ENCODE measurements at places on chromosomes 2 and 18. TPM values are rescaled to one million over a fixed set of nuclear protein-coding genes. Genes with fewer than 3 reads are reported as not detected.

DNA sequence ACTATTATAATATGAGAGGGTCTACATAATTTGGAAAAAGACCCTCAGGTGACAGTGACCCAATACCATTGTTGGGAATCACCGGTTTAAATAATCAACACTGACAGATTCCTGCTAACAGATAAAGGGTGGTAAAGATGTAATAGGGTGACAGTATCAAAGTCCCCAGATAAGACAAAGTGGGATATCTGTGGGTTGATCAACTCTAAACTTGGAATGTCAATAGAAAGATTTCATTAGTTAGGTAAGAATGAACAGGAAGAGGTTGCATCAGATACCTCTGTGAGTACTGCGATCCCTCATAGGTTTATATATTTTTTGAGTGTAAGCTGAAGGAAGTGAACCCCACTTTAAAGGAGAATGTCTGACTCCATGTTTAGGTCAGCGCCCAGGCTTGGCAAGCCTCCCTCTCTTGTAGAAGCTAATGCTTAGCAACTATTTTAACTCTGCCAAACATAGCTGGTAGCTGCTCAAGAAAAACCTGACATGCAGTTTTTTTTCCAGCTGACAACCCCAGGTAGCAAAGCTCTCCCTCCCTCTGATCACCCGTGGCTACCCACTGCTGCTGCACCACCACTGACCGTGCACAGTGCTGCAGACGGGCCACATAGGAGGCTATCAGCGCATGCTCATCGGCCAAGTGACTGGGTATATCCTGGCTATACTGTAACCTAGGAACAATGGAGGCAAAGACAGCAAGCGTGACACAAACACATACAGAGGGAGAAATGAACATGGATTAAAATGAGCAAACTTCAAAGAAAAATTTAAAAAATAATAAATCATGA lies 113.3 kb upstream of the DNMT3A start:
- H3K36me3 ChIP-seq: no peaks in the 10 kb centered on the region
- H3K27ac ChIP-seq: no peak overlapping the region
- H3K4me3 ChIP-seq: no peak overlapping the region

GRCh38 chr2:239697399-239698164 lies 296.8 kb upstream of the HDAC4 start:
- H3K4me3 ChIP-seq: no peak overlapping the region
- H3K27me3 ChIP-seq: no peaks in the 10 kb centered on the region

DNA sequence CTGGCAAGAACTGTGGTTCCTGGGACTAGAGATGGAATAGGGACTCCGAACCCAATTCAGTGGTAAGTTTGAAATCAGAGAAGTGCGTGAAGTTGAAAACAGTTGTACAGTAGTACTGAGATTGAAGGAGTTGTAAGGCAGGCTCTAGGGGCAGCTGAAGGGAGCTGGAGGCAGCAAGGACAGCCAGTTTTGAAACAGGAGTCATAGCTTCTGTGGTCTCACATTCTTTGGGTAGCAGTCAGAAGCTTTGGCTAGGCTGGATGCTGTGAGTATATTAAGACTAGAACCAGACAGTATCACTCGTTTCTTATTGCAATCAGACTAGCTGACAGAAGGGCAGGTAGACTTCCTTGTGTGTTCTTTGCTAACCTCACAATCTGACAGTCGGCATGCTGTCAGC lies 64.5 kb upstream of the ADAM23 start:
- DNase-seq: no peak
- no peak overlapping the region for H3K4me3 ChIP-seq
- no peaks in the 10 kb centered on the region for H3K27me3 ChIP-seq

- no peak overlapping the region for H3K27ac ChIP-seq
- H3K27me3 ChIP-seq: no peaks in the 10 kb centered on the region
- DNase-seq: no peak
- no peak overlapping the region for H3K4me3 ChIP-seq
- H3K4me1 ChIP-seq: peaks cover 2% of the 10 kb centered on the region
Measured at GRCh38 chr18:8252371-8252770, 356.9 kb upstream of the RAB12 start.

DNA sequence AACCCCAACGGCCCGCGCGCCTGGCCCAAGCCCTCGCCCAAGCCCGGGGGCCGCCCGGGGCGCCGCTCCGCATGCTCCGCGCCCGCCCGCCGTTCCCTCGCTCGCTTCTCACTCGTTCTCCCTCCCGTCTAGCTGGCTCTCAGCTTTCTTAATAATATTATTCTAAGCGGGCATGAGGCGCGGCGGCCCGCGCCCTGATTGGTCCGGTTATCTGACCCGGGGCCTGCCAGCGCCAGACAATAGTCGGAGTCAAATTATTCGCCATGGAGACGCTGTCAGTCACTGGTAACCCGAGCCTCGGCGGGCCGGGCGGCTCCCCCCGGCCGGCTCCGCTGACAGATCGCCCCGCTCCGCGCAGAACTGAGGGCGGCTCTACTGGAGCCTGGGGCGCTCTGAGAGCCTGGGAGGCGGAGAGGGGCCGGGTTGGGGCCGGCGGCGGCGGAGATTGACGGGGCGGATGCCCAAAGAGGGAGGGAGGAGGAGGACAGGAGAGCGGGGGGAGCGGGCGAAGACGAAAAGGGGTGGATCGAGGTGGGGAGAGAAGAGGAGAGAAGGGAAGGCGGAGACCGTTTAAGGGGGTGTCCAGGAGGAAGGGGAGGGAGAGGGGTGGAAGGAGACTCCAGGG lies at the start of gene SIX2:
Gene SIX2 (minus strand): TSS at position 150 of the 625 bp plus-strand sequence. CDS start 342 bp downstream, outside the sequence.
- peak within 1 kb of the TSS; percentile 86 for H3K27ac ChIP-seq
- H3K4me3 ChIP-seq: peak within 1 kb of the TSS; percentile 54
- H3K27me3 ChIP-seq: peaks cover 96% of the 10 kb centered on the region
- peak; percentile 80 for DNase-seq

DNA sequence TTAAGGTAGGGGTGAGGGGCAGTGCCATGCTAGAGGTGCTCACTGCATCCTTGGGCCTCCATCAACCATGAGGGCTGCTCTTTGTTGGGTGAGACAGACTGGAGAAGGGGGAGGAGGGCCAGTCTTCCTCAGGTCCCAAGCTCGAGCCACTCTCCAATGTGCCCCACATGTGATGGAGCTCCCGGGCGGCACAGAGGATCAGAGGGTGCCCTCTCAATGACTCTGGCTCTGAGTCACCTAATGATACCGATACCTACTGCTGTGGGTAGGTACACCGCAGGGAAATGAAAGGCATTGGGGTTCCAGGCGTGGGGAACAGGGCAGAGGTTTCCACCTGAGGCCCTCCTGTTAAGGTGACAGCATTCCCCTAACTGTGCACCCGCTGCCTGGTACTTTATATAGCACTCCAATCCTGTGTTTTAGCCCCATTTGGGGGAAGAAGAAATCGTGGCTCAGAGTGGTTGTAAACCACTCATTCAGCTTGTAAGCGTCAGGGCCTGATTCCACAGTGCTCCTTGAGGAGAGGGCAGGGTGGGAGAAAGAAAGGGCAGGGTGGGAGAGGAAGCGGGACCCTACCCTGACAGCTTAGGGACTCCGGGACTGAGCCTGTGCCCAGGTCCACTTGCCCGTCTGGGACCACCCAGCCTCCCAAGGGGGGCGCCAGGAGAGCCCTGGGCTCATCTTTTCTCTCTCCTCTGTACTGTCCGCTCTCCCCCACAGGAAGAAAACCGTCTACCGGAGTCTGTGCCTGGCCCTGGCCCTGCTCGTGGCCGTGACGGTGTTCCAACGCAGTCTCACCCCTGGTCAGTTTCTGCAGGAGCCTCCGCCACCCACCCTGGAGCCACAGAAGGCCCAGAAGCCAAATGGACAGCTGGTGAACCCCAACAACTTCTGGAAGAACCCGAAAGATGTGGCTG lies 1.8 kb downstream of the B3GNT7 start:
- no peak for DNase-seq
- no peak overlapping the region for H3K4me3 ChIP-seq
- H3K27me3 ChIP-seq: peaks cover 26% of the 10 kb centered on the region
- no peaks in the 10 kb centered on the region for H3K36me3 ChIP-seq
- peaks cover 39% of the 10 kb centered on the region for H3K4me1 ChIP-seq
- no peak overlapping the region for H3K27ac ChIP-seq

GRCh38 chr2:99481527-99481926 lies 8.3 kb downstream of the REV1 start:
- DNase-seq: no peak
- H3K36me3 ChIP-seq: no peaks in the 10 kb centered on the region
- H3K4me1 ChIP-seq: peaks cover 84% of the 10 kb centered on the region
- no peaks in the 10 kb centered on the region for H3K27me3 ChIP-seq
- H3K27ac ChIP-seq: no peak overlapping the region

DNA sequence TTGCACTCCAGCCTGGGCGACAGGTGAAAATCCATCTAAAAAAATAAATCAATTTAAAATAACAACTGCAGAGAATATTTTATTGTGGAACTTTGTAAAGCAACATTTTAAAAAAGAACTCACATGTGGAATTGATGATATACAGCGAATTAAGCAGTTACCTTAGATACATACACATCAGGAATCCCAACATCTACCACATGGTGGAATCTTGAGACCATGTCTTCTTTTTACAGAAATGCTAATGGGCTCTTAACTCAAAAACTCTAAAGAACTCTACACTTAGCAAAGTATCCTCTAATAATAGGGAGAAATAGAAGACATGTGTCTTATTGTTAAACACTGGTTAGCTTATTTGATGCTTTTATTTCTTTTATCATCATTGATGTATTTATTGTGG lies 373.6 kb downstream of the CDH7 start:
- DNase-seq: no peak
- H3K27ac ChIP-seq: no peak overlapping the region
- no peaks in the 10 kb centered on the region for H3K4me1 ChIP-seq
- no peaks in the 10 kb centered on the region for H3K36me3 ChIP-seq
- no peak overlapping the region for H3K4me3 ChIP-seq

DNA sequence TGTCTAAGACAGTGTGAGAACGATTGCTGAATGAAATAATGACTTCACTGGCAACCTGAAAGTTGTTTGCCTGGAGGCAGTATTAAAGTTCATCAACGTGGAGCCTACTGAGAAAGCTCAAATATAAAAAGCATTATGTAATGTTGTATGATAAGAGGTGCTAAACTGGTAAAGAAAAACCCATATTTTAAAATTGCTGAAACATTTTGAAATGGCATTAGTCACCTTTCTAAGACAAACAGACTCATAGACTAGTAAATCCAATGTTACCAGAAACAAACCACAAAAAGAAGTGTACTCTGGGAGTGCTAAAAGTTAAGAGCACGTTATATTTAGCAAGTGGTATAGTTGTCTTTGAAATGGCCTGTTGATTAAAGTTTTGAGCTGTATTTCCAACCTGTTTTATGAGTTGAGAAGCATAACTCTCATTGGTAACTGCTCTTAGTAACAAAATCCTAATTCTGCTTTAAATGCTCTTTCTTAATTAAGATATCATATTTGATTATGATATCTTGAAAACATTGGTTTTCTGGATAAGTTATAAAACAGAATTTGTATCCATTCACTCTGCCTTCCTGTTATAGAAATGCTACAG lies 62.7 kb downstream of the CYP1B1 start:
- H3K27ac ChIP-seq: no peak overlapping the region
- DNase-seq: no peak
- H3K4me1 ChIP-seq: no peaks in the 10 kb centered on the region
- no peaks in the 10 kb centered on the region for H3K27me3 ChIP-seq
- no peak overlapping the region for H3K4me3 ChIP-seq
- H3K36me3 ChIP-seq: peaks cover 23% of the 10 kb centered on the region

GRCh38 chr18:31049189-31049588 lies 6.6 kb upstream of the DSC3 start:
- H3K36me3 ChIP-seq: no peaks in the 10 kb centered on the region
- no peak overlapping the region for H3K27ac ChIP-seq
- H3K4me3 ChIP-seq: no peak overlapping the region
- peaks cover 1% of the 10 kb centered on the region for H3K27me3 ChIP-seq
- no peak for DNase-seq
- no peaks in the 10 kb centered on the region for H3K4me1 ChIP-seq

- no peak overlapping the region for H3K4me3 ChIP-seq
- H3K4me1 ChIP-seq: peaks cover 11% of the 10 kb centered on the region
- no peaks in the 10 kb centered on the region for H3K27me3 ChIP-seq
Measured at GRCh38 chr18:50277942-50278341, 3.4 kb downstream of the MBD1 start.

DNA sequence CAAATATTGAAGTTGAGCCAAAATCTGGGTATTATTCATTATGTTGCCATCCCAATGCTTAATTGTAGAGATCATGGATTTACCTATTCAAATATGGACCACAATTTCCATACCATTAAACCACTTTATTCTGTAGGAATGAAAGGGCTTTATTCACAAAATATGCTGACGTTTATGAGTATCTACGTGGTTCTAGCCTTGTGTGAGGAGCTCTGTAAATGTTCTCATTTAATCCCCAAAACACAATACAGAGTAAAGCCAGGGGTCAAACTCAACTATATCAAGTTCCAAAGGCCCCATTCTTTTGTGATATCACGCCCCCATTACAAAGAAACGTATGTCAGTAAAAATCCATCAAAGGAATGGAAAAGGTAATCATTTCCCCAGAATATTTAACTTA lies 61.9 kb downstream of the ANTXR1 start:
- H3K27me3 ChIP-seq: no peaks in the 10 kb centered on the region
- H3K4me1 ChIP-seq: no peaks in the 10 kb centered on the region
- H3K4me3 ChIP-seq: no peak overlapping the region
- no peak overlapping the region for H3K27ac ChIP-seq
- peaks cover 35% of the 10 kb centered on the region for H3K36me3 ChIP-seq
- no peak for DNase-seq

DNA sequence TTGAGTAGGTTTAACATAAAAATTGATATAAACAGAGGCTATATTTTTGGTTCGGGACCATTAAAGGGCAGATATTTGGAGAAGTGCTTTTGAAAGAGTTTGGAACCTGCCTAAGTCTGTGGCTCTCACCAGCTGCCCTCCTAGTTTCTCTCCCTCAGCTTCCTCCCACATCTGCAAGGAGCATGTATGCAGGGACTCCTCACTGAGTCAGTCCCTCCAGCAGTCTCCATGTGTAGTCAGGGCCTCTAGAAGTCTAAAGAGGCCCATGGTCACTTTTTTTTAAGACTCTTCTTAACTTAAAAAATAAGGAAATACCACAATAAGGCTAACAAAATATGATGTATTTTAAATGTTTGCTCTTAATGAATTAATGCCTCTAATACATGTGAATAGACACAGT lies 220.0 kb upstream of the TANK start:
- H3K27me3 ChIP-seq: no peaks in the 10 kb centered on the region
- H3K4me1 ChIP-seq: peaks cover 13% of the 10 kb centered on the region
- DNase-seq: no peak
- no peaks in the 10 kb centered on the region for H3K36me3 ChIP-seq
- no peak overlapping the region for H3K27ac ChIP-seq

- H3K27ac ChIP-seq: no peak overlapping the region
- no peak for DNase-seq
- no peaks in the 10 kb centered on the region for H3K4me1 ChIP-seq
Measured at GRCh38 chr2:20707601-20708000, 40.7 kb downstream of the GDF7 start.

DNA sequence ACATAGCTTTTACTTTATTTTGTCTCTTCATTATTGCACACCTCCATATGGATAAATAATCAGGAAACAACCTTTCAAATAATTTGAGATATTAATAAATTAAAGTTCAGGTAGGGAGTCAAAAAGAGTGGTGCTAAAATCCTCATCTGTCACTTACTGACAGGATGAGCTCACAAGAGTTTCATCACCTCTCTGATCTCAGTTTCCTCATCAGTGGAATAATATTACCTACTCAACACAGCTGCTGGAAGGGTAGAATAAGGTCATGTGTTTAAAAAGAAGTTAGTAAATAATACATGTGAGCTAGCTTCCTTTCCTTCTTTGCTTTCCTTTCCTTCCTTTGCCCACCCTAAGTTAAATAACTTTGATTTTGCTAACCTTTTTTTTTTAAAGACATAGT lies 61.9 kb downstream of the RDH14 start:
- H3K4me1 ChIP-seq: no peaks in the 10 kb centered on the region
- H3K27me3 ChIP-seq: no peaks in the 10 kb centered on the region
- no peaks in the 10 kb centered on the region for H3K36me3 ChIP-seq
- no peak overlapping the region for H3K4me3 ChIP-seq

Gene IL1R2
- total RNA-seq: 7.6 TPM

Gene DSC1
- total RNA-seq: not detected

Gene PRKRA
- 47.2 TPM for total RNA-seq

Gene CABLES1
- total RNA-seq: 23.9 TPM

Gene REG3G
- total RNA-seq: not detected

Gene CCDC121
- 7.2 TPM for total RNA-seq

Gene DHX57
- total RNA-seq: 13.8 TPM
